ENCODE measurements at places on chromosomes 6 and 20. TPM values are rescaled to one million over a fixed set of nuclear protein-coding genes. Genes with fewer than 3 reads are reported as not detected.

Gene MAP1LC3A
- total RNA-seq, result 1.5 TPM

Gene ALDH5A1
- total RNA-seq, result 6.1 TPM

Gene ULBP1
- total RNA-seq, result not detected

Gene ID4
- total RNA-seq, result 31.9 TPM

GRCh38 chr20:19967445-19967844 lies 49.7 kb upstream of the NAA20 start:
- no peak for DNase-seq

GRCh38 chr20:33843854-33844253 lies 32.7 kb downstream of the CHMP4B start:
- no peak for DNase-seq

DNA sequence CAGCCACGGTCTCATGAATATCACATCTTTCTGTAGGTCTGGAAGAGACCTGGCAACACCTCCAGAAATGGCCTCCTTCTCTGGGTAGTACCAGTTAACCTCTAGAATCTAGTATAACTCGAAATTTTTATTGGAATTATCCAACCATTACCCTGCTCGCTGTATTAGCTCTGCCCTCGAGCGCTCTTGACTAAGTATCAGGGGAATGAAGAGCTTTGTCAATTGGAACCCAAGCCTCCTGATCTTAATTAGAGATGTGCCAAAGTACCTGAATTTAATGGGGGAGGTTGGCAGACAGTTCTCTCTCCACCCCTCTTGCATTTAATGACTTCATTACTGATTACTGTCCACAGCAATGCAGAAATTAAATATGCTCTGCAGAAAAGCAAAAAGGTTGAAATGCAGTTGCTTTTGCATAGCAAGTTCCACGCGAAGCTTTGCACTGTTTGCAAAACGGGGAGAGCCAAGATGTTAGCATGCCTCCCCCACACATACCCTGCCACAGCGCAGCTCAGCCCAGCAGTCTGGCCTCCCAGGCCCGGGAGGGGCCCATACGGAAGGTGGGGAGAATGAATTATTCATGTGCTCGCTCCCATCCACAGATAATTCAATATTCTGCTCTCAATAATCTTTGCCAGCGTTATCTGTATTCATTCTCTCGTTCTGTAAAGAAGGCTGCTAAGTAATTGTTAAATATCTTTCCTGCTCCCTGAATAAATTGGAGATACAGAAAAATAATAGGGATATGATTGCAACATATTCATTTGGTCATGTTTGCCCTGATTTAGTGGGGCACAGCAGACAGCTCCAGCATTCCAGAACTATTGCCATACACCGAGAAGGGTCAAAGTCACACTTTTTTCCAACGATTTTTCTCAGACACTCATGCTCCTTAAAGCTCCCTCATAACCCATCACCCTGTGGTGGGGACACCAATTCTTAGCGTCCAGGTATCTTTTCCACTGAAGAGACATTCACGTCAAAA lies 305.8 kb downstream of the CDH26 start:
- DNase-seq, result no peak

GRCh38 chr20:63701329-63702035 lies 5.0 kb downstream of the TNFRSF6B start:
- DNase-seq, result no peak

DNA sequence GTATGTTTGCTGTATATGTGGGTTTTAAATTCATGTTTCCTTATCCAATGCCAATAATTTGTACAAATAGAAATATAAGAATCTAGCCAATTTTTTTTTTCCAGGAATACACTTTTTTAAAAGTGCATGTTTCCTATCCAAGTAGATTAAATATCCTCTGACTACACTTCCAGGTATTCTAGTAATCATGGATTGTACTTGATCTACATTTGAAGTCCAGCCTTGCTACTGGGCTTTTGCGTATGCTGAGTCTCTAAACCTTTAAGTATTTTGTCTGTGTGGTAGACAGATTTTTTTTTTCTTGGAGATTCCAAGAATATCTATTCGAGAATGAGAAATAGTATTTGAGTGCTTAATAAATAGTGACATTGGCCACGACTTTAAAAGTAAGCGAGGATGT lies 188.3 kb downstream of the SASH1 start:
- no peak for DNase-seq

- no peak for DNase-seq
These were observed 91.8 kb downstream of the REPS1 start for GRCh38 chr6:138896104-138896756.

DNA sequence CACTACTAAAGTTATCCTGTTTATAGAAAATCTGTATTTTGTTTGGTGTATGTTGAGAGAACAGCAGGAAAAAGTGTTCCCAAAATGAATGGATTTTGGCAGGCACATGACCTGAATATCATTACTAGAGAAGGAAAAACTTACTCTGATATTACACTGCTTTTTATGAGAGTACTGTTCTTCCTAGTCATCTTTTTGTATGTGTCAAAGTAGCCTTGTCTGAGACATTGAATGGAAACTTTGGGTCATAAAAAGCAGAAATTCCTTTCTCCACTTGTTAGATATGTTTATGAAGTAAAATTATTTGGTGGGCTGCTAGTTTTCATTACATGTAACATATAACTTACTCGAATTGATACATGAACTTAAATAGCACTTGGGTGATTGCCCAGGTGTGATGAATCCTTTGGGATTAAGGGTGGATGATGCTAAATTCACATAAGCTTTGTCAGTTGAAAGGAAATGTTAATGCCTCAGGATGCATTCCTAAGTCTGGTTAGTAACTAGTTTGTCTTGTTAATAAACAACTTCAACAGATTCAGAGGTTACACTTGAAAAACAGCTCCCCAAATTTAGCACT lies 206.7 kb downstream of the CENPW start:
- DNase-seq, result no peak

DNA sequence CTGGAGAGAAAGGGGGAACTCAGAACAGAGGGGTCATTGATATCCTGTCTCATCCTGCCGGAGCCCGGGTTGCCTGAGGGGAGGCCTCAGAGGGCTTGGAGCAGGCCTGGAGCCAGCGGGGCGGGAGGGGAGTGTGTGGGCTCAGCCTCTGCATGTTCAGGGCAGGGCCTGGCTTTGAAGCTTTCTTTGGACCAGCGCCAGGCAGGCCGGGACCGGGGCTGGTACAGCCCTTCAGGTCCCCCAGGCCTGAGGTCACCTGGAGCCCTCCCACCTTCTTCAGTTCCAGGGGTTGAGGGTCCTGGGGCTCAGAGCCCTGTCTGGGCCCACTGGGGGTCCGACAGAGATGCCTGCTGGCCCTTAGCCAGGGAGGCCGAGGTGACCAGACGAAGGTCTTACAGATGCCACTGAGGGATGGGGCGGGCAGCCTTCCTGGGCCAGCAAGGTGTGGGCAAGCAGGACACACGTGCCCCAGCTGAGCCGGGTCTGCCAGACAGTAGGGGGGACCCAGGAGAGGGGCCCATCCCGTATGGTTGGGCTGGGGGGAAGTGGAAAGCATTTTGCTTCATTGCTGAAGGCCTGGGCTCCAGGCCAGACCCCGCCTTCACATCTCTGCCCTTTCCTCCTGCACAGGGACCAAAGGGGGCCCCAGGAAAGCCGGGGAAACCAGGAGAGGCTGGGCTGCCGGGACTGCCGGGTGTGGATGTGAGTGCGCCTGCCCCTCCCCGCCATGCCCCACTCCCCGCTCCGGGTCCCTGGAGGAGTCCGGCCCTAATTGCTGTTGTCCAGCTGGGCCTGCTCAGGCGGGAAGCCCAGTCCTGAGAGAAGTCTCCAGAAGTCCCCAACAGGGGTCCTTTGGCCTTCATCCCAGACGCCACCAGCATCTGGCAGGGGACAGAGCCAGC lies 2.0 kb downstream of the COL9A3 start:
- peak; percentile 75 for DNase-seq

- DNase-seq, result no peak
These were observed 6.7 kb upstream of the KHDC1L start for GRCh38 chr6:73231986-73232391.

GRCh38 chr6:113597231-113597583 lies 259.9 kb upstream of the MARCKS start:
- DNase-seq, result no peak

Data from SK-MEL-5 (cell line).